SW480 (cell line): ENCODE measurements at places on chromosomes 4 and X.

GRCh38 chr4:140088323-140088967, 65.5 kb downstream of the MAML3 start:
- no peak for DNase-seq

DNA sequence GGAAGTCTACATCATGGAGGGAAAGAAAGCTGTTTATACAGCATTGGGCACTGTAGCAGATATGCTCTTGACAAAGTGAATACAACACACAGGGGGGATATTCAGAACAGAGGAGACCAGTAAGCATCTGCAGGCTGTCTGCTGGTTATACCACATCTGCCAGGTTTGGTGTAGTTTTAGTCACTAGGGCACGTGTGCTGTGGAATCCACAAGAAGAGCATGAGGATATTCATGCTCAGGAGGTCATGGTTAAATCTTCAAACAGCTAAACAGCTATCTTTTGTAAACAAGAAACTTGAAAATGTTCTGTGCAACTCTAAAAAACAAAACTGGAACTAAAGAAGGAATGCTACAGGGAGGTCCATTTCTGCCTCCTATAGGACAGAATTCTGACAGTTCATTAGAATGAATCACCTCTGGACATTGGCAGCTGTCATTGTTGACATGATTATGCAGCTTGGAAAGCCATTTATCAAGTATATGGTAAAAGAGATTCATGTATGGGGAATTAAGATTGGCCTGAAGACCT, 175.8 kb downstream of the RCHY1 start:
- DNase-seq: no peak

GRCh38 chr4:67593741-67594175, 35.2 kb downstream of the STAP1 start:
- no peak for DNase-seq

DNA sequence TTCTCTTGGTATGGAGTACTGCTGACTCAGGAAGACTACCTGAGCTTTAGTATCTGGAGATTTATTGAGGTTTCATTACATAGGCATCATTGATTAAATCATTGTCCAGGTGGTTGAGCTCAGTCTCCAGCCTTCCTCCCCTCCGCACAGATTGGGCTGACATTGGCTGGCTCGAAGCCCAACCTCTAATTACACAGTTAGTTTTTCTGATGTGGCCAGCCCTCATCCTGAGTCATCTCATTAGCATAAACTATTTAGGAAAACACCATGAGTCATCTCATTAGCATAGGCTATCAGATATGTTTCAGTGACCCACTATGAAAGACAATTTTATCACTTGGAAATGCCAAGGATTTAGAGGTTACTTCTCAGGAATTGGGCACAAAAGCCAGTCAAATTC, 93.9 kb upstream of the ANKRD50 start:
- DNase-seq: peak; percentile 56

GRCh38 chrX:124215786-124216185, 116.7 kb upstream of the TEX13D start:
- no peak for DNase-seq

DNA sequence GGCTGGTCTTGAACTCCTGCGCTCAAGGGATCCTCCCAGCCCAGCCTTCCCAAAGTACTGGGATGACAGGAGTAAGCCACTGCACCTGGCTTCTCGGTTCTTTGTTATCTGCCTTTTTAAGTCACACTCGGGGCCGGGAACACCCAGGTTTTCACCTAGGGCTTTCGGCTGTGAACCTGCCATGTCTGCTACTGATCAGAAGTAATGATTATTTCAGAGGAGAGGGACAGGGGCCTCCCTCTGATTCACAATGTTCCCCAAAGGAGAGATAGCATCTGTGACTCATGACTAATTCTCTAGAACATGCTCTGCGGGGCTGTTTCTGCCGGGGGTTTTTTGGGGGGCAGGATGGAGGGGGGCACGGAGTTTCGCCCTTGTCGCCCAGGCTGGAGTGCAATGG, 26.9 kb downstream of the CRLF2 start:
- no peak for DNase-seq

GRCh38 chrX:41317477-41318208, 16.3 kb upstream of the DDX3X start:
- no peak for DNase-seq

- no peak for DNase-seq
Measured at GRCh38 chrX:47643926-47644325, 6.4 kb downstream of the ELK1 start.

- no peak for DNase-seq
Measured at GRCh38 chrX:769796-770195, 139.2 kb downstream of the SHOX start.

GRCh38 chr4:79247695-79248394, 78.0 kb downstream of the NAA11 start:
- DNase-seq: no peak

DNA sequence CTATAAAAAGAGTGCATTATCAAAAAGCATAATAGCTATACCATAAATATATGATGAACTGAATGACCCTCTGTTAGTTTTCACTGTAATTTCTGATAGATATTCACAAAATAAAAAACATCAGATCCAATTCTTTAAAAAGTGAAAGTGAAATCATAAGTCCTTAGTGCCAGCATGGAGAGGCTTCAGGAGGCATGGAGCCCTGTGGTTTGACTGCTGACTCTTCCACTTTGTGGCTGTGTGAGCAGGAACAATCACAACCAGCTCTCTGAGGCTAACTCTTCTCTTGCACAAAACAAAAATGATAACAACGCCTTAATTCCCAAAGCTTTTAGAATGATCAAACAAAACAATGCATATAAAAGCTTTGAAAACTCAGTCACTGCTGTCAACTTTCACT, 1143.9 kb downstream of the PDHA2 start:
- DNase-seq: no peak

DNA sequence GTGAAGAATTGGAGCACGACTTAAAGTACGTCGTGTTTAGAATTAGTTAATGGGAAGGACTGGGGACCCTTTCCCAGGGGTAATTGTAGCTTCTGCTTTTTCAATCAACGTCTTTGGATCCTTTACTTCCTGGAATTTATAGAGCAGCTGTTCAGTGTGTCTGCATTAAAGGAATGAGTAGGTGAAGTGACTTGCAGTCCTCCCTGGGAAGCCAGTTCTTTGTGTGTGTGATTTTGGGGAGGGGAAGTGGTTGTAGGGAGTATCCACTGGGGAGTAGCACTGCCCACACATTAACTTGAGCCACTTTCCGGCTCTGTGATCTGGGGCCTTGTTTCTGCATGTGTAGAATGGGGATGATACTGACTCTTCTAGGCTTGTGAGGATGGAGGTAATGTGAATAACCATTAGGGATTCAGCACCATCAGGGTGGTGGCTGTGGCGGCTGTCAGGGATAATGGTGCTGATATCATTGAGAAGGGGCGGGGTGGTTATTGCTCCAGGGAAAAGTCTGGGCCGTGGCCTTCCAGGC, 54.7 kb downstream of the TMEM131L start:
- no peak for DNase-seq

DNA sequence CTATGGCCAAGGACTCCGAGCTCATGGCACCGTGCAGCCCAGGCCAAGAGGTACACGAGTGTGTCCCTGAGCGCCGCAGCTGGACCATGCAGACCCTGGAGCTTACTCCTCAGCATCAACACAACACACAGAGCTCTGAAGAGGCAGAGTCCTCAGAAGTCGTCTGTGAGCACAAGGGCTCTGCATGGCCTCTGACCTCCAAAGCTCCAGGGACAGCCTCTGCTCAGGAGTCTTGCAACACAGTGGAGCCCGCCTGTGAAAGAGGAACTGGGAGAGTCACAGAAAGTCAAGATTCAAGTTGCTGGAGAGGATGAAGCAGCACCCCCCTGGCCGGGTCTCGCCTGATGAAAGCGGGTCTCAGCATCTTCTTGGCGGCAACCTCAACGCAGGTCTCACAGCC, 2.9 kb downstream of the LRPAP1 start:
- no peak for DNase-seq
